ENCODE measurements at places on chromosomes 16 and 17.

- DNase-seq, result no peak
Measured at GRCh38 chr16:70552675-70553074, 29.1 kb downstream of the SF3B3 start.

DNA sequence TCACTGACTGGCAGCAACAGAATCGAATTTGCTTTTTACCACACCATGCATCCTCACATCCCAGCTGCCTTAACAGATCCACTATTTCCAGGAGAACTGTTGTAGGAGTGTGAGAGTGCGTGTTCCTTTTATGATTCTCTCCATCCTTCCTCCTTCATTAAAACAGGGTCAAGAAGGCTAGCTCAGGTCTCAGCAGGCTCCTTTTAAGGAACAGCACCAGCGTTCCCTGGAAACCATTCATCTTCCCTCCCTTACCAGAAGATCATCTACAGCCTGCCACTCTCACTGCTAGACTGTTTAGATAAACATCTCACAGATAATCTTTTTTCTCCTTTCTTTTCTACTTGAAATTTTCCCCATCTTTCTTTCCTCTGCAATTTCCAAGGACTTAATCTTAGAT, 1531.9 kb upstream of the CDH8 start:
- no peak for DNase-seq

- DNase-seq, result no peak
Measured at GRCh38 chr16:84768808-84769197, 51.0 kb upstream of the CRISPLD2 start.

GRCh38 chr17:48539177-48539576, 5.7 kb downstream of the HOXB2 start:
- DNase-seq, result no peak

GRCh38 chr16:84787263-84787622, 32.5 kb upstream of the CRISPLD2 start:
- no peak for DNase-seq

GRCh38 chr16:81607805-81608522, 163.4 kb downstream of the CMIP start:
- DNase-seq, result no peak

DNA sequence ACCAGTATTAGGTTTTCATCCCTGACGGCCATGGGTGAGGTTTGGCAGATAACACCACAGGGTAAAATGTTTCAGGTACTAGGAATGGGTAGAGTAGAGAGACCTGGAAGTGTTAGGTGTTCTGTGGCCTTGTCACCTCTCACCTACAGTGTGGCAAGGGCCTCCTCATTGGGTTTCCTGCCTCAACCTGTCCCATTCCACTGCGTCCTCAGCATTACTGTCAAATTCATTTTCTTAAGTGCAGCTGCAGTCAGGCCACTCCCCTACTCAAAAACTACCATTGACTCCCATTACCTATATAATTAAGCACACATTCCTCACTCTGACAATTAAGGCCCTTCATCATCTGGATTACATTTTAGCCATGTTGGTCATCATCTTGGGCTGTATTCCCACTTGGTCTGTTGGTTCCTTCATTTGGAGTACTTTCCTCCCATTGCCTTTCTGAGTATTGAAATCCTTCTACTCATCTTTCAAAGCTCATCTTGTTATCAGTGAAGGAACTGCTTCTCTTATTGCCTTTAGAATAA, 64.5 kb downstream of the NUP88 start:
- DNase-seq, result no peak

- DNase-seq, result no peak
Measured at GRCh38 chr16:59274141-59274540, 540.0 kb upstream of the GOT2 start.

DNA sequence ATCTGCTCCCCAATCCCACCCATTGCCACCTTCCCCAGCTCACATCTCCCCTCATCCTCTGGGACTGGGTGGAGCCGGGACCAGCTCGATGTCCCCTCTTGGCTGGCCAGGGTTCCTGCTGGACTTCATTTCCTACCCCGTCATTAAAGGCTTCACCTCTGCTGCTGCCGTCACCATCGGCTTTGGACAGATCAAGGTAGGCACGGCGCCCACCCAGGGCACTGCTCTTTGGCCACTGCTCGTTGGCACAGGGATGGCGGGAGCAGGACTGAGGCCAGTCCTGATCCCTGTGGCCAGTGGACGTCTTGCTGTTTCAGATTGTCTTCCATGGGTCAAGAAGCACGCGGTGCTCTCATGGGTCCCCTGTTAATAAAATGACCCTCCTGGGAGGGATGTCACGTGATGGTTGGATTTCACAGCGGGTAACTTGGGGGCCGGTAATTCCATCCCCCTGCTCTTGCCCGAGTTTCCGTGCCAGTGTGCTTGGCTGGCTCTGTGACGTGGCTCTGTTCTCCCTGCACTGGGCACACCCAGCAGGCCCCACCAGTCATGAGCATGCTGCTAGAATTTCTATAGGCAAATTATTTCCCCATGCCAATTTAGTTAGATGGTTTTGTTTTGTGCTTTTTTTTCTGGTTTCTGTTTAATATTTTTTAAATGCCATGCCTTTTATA, 3.1 kb downstream of the SLC26A11 start:
- DNase-seq, result no peak

DNA sequence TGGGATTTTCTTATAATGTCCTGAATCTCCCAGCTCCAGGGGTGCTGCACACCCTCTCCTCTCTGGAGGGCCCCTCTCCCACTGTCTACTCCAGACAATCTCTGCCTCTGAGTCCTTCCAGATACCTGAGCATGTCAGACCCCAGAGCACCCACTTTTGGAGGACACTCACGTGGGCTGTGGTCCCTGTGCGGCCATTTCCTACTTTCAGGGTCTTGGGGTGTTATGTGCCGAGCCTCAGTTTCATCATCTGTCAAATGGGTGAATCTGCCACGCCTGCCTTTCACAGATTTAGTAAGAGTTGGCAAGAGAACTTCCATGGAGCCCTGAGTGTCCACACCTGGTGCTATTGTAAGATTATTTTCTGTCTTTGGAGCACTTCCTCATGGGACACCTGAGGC, 3.7 kb upstream of the FOXL1 start:
- DNase-seq, result no peak

GRCh38 chr17:77948690-77949114, 9.8 kb upstream of the TNRC6C start:
- no peak for DNase-seq

GRCh38 chr16:68257251-68257905, 6.9 kb upstream of the SLC7A6 start:
- DNase-seq, result no peak

GRCh38 chr17:34156741-34157589, 98.1 kb upstream of the CCL2 start:
- DNase-seq, result no peak

GRCh38 chr17:72458301-72458700, 337.5 kb downstream of the SOX9 start:
- DNase-seq, result no peak

- no peak for DNase-seq
Measured at GRCh38 chr16:51592001-51592501, 441.0 kb upstream of the SALL1 start.

- no peak for DNase-seq
Measured at GRCh38 chr17:67379251-67379630, 2.2 kb downstream of the PITPNC1 start.

GRCh38 chr16:85683363-85683762, 5.4 kb downstream of the GINS2 start:
- no peak for DNase-seq

- DNase-seq, result no peak
Measured at GRCh38 chr17:65355246-65355645, 206.2 kb downstream of the AXIN2 start.

GRCh38 chr16:68197250-68197649, 38.7 kb downstream of the ESRP2 start:
- DNase-seq, result no peak

DNA sequence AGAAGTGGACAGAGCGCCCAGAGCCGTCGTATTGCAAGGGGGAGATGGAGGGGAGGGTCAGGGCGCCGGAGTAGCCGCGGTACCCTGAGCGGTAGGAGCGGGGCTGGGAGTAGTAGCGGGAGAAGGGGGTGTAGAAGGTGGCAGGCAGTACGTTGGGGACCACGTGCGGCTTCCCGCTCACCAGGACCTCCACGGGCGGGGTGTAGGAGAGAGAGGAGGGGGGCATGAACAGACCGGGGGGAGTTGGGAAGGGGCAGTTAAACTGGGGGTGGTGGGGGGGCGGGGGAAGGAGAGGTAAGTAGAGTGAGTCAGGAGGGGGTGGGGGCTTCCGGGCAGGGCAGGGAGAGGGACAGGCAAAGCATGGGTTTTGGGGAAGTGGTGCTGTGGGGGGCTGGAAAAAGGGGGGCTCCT, 16.8 kb downstream of the ST6GALNAC2 start:
- DNase-seq, result no peak

GRCh38 chr16:89795676-89796075, 20.8 kb downstream of the FANCA start:
- DNase-seq, result no peak

- DNase-seq, result no peak
Measured at GRCh38 chr16:73725156-73725555, 571.5 kb upstream of the PSMD7 start.

DNA sequence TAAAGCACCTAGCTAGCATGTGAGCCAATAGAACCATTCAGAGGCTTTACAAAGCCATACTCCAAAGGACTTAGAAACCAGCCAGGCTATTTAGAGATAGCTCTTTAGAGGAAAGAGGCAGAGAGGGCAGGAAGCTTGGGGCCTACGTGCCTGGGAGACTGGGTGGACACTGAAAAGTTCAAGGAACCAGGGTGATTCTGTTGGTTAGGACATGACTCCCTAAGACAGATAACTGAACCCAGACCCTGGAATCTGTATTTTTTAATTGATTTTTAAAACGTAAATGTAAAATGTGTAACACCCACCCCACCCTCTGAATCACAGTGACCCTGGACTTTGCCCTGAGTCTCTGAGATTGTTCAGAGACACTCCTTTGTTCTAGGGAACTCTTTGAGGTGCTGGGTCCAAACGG, 16.1 kb upstream of the GNA13 start:
- no peak for DNase-seq

- DNase-seq, result no peak
Measured at GRCh38 chr17:36727052-36727451, 125.7 kb downstream of the MRM1 start.

GRCh38 chr16:72371307-72372086, 199.5 kb upstream of the PMFBP1 start:
- DNase-seq, result no peak

- no peak for DNase-seq
Measured at GRCh38 chr17:50117202-50118051, 12.5 kb downstream of the SAMD14 start.

DNA sequence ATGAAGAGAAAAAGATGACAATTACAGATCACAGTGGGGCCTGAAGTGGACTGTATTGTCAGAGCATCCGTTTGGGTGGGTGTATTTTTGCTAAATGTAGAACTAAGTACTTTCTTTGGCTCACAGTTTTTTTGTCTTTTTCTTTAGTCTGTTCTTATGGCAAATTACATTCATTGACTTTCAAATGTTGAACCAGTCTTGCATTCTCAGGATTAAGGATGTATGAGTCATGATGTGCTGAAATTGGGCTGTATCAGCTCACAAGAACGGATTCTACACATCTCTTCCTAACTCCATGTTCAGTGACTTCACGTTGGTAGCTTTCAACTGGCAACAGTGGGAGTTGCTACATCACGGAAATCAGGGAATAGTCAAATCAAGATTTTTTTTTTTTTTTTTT, 66.5 kb downstream of the TEX2 start:
- DNase-seq, result no peak

GRCh38 chr17:9878786-9879525, 26.1 kb downstream of the RCVRN start:
- no peak for DNase-seq

DNA sequence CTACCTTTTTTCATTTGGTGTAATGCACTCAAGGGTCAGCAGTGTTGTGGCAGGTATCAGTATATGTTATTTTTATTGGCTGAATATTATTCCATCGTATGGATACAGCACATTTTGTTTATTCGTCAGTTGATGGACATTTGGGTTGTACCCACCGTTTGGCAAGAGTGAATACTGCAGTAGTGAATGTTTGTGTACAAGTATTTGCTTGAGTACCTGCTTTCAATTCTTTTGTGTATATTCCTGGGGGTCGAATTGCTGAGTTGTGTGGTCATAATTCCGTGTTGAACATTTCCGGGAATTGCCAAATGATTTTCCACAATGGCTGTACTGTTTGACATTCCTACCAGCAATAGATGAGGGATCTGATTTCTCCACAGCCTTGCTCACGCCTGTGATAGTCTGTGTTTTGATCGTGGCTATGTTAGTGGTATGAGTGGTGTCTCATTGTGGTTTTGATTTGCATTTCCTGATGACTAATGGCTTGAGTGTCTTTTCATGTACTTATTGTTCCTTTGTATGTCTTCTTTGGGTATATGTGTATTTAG, 108.4 kb downstream of the OR1D5 start:
- no peak for DNase-seq

GRCh38 chr17:75524970-75525805, at the start of gene LLGL2:
Gene LLGL2 (plus strand): TSS chr17:75525697. CDS start chr17:75543427, 17,730 bp downstream.
- DNase-seq, result peak; percentile 54

- DNase-seq, result no peak
Measured at GRCh38 chr17:73874008-73874720, 229.9 kb upstream of the SDK2 start.

DNA sequence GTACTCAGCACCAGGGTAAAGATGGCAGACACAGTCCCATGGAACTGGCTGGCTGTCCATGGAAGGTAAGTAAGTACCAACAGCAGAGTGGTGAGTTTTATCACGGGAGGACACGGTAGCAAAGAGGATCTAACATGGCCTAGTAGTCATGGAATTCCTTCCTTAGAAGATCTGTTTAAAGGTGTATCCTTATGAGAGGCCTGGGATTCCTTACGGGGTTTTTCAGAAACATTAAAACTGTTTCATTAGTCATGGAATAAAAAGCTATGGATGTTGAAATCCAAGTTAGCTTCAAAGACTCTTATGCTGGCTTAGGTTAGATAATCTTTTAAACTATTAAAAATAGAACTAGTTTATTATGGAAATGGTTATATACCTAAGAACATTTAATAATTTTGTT, 7.4 kb downstream of the FTO start:
- no peak for DNase-seq

- DNase-seq, result no peak
Measured at GRCh38 chr16:30184891-30185682, 1.7 kb downstream of the CORO1A start.

DNA sequence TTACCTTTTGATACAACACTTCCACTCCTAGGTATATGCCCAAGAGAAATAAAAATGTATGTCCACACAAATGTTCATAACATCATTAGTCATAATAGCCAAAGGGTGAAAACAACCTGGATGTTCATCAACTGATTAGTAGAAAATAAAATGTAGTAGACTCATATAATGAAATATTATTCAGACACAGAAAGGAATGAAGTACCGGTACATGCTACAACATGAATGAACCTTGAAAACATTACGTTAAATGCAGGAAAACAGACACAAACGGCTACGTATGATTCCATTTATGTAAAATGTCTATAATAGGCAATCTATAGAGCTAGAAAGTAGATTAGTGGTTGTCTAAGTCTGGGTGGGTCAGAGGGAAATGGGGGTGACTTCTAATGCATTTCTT, 358.5 kb downstream of the CA10 start:
- no peak for DNase-seq
